Immature natural killer cell (primary cell): ENCODE measurements at places on chromosomes 16 and 17. TPM values are rescaled to one million over a fixed set of nuclear protein-coding genes. Genes with fewer than 3 reads are reported as not detected.

GRCh38 chr17:46745376-46745775, 73.1 kb downstream of the WNT3 start:
- no peak for DNase-seq

DNA sequence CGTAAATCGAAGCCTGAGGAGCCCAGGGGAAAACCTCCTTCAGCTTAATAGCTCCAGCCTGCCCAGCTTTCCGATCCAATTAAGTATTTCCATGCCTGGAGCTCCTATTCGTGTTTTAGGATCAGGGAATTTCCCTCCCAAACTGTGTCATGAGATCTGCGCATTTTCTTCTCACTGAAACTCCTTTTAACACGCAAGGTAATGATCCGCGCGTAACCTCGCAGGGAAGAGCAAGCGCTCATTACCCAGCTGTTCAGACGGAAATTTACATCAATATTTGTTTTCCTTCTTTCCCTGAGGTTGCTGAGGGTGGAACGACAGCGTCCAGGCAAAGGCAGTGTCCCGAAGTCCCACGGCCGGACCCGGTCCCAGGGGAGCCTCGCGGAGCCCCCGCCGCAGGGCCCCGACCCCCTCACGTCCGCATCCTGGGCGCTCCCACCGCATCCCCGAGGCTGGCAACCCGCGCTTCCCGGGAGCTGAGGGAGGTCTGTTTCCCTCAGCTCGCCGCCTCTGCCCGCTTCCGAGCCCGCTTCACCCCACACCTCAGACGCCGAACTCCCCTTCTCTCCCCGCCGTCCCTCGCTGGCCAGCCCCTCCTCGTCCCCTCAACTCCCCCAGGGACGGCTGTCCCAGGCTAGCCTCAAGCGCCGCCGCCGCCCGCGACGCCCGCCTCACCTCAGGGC, 415 bp downstream of the ABCA5 start:
- DNase-seq: no peak

GRCh38 chr17:68768804-68769203, 167.6 kb upstream of the FAM20A start:
- DNase-seq: no peak

- DNase-seq: peak; percentile 59
These were observed 2.3 kb upstream of the UBALD2 start for GRCh38 chr17:76262732-76263344.

DNA sequence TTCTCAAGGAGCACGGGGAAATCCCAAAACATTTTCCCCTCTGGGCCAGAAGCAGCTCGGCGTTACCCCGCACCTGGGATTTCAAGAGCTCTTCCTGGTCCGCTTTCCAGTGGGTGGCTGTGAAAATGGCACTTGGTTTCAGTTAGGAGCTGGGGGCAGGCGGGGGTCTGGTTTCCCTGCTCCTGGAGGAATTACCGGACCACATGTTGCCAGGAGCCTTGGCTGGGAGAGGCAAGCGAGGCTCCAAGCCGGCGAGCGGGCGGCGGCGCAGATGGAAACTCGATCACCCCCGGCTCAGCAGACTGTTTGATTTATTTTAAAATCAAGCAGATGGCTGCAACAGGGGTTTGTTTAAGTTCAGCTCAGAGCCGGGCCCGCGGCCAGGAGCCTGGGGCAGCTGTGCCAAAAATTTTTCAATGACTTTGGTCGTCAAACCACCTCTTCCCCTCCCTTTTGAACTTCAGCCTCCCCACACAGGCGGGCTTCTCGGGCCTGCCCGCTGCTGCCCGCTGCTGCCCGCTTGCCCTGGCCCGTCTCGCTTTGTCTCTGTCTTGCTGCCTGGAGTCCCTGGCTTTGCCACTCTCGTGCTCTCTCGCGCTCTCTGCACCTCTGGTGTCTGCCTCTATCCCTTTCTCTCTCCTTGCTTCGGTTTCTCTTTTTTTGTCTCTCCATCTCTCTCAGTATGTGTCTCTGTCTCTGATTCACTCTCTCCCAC, 108.0 kb upstream of the CIBAR2 start:
- DNase-seq: no peak

KCNH6 gene
- not detected for polyA plus RNA-seq

DNA sequence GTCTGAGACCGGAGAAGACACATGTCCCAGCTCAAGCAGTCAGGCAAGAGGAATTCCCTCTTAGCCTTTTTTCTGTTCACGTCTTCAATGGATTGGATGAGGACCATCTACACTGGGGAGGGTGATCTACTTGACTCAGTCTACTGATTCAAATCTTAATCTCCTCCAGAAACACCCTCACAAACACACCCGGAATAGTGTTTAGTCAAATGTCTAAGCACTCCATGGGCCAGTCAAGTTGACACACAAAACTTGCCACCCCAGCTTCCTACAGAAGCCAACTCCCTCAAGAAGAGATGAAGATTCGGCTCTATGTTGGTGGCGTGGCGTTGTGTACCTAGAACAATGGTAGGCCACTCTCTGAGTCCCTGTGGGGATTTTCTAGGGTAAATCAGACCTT, 22.5 kb upstream of the NKD1 start:
- DNase-seq: no peak

- DNase-seq: no peak
These were observed 77.1 kb downstream of the WWP2 start for GRCh38 chr16:69839240-69839688.

- DNase-seq: no peak
These were observed 3.5 kb upstream of the SNX29 start for GRCh38 chr16:11973070-11973469.

DNA sequence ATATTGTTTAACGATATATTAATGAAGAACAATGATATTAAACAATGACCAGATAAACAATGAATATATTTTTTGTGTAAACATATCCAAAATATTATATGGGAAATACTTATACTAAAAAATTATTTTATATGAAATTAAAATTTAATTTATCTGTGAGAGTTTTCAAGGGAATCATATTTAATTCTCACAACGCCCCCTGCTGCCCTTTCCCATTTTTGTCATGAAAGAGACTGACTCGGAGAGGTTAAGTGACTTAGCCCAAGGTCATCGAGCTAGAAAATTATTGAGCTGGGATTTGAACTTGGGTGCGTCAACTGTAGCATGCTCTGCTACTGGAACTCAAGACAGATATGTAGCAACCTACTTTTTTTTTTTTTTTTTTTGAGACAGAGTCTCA, 7.2 kb upstream of the MYCBPAP start:
- no peak for DNase-seq

GRCh38 chr16:62298600-62298999, 262.4 kb upstream of the CDH8 start:
- DNase-seq: no peak

GRCh38 chr17:79833744-79834564, 5.3 kb downstream of the CBX4 start:
- no peak for DNase-seq

GRCh38 chr16:13435873-13436474, 484.0 kb upstream of the ERCC4 start:
- no peak for DNase-seq

CMTM2 gene
- not detected for polyA plus RNA-seq

DNA sequence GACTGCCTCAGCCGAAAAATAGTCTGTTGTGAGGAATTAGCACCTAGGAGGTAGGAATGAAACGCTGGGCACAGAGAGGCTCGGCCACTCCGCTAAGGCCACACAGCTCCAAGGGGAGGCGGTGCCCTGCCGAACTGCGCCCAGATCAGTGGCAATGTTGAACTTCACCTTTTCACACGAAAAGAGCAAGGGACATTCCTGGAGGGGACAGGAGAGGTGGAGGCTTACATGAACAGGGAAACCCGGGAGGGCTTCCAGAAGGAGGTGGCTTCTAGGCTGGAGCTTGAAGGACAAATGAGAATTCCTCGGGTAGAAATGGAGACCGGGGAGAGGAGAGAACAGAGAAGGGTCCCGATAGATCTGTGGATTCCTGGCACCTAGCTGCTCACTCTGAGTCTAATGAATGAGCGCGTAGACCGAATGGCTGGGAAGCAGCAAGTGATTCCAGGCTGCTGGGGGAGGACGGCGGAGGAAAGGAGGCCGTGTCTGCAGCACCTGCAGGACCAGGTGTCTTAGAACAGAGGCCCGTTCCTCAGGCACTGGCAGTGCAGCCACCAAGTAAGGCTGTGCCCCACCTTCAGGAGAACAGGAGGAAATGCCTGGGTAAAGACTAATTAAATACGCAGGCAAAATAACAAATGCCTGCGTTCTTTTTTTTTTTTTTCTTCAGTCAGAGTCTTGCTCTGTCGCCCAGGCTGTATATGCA, 722 bp upstream of the SLC38A10 start:
- peak; percentile 20 for DNase-seq

NUDT21 gene
- polyA plus RNA-seq: 71.2 TPM

GRCh38 chr16:5059386-5060072, 6.2 kb downstream of the C16orf89 start:
- DNase-seq: no peak

- DNase-seq: no peak
These were observed 27.9 kb downstream of the SMPD3 start for GRCh38 chr16:68420366-68420942.
